ENCODE measurements at places on chromosomes 1 and 21. TPM values are rescaled to one million over a fixed set of nuclear protein-coding genes. Genes with fewer than 3 reads are reported as not detected.

The CRYAA gene
- not detected for total RNA-seq

The RNU1-1 gene
- under 0.01 TPM for total RNA-seq

The NBPF9 gene
- 24.8 TPM for total RNA-seq

The ANXA9 gene
- total RNA-seq, result 0.37 TPM

The COPA gene
- 249 TPM for total RNA-seq

The CENPL gene
- total RNA-seq, result 15.8 TPM

The TMEM240 gene
- 3.1 TPM for total RNA-seq

The SPATA17 gene
- 0.98 TPM for total RNA-seq

The LIN28A gene
- total RNA-seq, result not detected

The TMEM125 gene
- not detected for total RNA-seq

Measured in subcutaneous preadipocyte (primary cell).